T-cell (primary cell): ENCODE measurements at places on chromosomes 11 and 22.

DNA sequence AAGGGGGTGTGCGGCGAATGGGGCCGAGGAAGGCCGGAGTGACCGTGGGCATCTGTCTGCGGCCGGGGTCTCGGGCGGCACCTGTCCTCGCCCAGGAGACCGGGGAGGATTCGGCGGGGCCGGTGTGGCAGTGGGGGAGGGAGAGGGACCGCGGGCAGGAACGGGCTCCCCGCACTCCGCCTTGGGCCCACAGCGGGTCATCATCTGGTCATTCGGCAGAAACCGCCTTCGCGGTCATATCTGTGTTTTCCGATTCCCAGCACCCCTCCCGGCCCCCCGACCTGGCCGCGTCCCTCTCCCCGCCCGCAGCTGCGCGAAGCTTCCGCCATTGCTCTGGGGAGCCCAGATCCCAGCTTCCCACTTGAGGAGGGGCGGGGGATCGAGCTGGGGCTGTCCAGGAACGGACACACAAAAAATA, 824 bp upstream of the CBX6 start:
- DNase-seq, result no peak

DNA sequence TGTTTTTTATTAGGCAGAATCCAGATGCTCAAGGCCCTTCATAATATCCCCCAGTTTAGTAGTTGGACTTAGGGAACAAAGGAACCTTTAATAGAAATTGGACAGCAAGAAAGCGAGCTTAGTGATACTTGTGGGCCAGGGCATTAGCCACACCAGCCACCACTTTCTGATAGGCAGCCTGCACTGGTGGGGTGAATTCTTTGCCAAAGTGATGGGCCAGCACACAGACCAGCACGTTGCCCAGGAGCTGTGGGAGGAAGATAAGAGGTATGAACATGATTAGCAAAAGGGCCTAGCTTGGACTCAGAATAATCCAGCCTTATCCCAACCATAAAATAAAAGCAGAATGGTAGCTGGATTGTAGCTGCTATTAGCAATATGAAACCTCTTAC, 1.4 kb downstream of the HBB start:
- no peak for DNase-seq

DNA sequence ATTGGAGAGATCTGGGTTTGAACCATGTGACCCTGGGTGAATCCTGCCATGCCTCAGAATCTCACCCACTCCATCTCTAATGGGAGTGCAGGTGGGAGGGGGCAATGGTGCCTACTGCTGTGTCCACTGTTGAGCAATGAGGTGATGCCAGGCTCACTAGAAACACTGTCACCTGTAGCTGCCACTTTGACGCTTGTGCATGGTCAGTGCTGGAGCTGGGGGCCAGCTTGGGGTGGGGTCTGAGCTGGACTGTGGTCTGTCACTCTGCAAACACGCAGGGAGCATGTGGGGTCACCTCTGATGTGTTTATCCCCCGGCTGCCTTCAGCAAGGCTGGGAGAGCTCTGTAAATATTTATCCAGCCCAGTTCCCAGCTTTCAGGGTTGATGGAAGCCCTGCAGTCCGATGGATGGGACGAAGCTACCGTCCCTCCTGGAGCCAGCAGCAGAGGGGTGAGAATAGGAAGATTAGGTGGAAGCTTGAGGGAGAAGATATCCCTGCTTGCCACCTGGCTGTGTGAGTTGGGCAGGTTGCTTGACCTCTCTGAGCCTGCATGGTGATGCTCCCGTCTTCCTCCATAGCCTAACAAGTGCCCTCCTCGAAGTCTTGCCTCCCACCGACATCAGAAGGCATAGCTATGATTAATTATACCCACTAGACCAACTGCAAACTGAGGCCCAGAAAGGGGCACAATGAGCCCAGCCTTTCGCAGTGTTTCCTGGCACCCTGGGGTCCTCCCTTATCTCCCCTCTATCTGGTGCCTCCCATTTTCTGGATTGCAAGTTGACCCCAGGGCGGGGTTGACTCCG, 1.7 kb downstream of the MMP11 start:
- DNase-seq, result no peak

- no peak for DNase-seq
These were observed 21.5 kb downstream of the LRRC32 start for GRCh38 chr11:76649011-76649410.

DNA sequence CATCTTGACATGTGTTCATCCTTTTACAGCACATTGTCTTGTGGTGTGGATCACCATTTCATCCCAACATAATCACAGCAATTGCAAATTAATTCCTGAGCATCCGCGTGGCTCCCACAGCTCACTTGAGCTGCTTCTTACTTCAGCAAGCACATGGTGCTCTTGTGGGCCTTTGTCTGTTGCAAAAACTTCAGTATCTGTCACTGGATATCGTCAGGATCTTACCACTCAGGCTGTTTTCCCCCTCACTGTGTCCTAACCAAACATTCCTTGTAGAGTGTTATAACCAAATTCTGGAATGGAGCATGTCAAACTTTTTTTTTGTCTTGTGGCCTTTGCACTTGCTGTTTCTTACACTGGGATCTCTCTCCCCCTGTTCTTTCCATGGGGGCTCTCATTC, 683.1 kb upstream of the ARHGAP42 start:
- no peak for DNase-seq

DNA sequence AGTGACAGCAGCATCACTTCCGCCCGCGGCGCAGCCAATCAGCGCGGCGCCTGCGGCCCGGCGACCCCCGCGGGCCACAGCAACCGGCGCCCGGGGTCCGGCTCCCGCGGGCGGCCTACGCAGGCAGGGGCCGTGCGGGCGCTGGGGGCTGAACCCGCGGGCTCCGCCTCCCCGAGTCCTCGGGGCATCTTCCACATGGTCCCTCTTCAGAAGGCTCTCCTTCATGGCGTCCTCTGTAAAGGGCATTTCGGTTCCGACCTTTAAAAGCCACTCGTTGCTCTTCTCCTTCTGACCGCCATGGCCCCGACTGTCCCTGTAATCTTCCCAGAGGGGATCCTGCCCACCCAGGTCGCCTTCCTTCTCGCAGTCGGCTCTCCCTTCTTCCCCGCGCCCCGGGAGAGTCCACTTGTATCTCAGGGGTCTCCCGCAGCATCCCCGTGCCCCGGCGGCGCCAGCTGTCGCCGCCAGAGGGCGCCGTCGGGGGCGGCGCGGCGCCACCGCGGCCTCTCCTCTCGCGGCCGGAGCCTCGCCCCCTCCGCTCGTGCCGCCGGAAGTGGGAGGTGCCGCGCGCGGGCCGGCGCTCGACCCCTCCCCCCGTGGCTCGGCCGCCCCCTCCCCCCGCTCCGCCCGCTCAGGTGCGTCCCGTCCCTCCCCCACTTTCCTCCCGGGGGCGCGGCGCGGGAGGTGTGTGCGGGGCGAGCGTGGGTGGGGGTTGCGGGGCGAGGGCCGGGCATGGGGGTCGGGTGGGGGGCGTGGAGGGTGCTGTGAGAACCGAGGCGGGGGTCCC, at the start of gene RNF214:
Gene RNF214 (plus strand): TSS at position 580 of the 787 bp plus-strand sequence. CDS start 1,602 bp downstream, outside the sequence.
- DNase-seq, result peak; percentile 62

DNA sequence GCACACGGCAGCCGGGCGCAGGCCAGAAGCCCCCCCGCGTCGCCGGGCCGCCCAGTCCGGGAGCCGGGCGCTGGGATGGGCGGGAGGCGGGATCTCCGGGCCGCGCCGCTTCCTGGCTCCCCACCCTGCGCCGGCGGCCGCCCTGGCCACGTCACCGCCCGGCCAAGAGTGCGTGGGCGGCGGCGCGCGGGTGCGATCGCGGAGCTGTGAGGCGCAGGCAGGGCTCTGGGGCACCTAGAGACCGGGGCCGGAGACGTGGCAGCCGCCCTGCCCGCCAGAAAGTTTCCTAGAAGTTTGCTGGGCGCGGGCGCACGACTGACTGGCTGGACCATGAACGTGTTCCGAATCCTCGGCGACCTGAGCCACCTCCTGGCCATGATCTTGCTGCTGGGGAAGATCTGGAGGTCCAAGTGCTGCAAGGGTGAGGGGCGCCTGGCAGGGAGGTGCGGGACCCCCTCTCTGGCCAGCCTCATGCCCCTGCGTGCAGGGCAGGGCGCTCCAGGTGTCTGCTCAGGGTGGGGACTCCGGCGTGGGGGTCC, at the start of gene KDELR3:
Gene KDELR3 (plus strand): TSS at position 193 of the 539 bp plus-strand sequence. CDS start 138 bp downstream, at position 331.
- peak; percentile 27 for DNase-seq

DNA sequence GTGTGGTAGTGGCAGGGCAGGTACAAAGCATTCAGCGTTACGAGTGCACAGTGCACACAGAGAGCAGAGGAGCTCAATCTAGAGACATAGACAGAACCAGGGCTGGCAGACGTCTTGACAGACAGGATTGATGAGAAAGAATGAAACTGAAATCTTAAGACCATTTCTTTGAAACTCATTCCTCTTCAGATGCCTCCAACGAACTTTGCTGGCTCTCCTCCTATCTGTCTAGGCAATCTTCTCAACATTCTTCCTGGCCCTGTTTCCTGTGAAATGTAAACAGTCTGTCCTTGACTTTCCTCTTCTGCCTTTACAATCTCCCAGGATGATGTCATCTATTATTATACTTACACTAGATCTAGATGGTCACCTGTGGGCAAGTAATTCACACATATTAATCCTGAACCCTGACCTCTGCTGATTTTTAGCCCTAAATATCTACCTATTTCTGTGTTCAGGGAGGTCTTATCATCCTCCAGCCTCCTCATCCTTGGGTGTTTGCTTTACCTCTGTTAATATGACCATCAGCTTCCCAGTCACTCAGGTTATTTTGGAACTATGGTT, 119.5 kb downstream of the ENTHD1 start:
- DNase-seq, result peak; percentile 12

GRCh38 chr22:31728857-31729256, 21.1 kb downstream of the PRR14L start:
- DNase-seq, result no peak

DNA sequence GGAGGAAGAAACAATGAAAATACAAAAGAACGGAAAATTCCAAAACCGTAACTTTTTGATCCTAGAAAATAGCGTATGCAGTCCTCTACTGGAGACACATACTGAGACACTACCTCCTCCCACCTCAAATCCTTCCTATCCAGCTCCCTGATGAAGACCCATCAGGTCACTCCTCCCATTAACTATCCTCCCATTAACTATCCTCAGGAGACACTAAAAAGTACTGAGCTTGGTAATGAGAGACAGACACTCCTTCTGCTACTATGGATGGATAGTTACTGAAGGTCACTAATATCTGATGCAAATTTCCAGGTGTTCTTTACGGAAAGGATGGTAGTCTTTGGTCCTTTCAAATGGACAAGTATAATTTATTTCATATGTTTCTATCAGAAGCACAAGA, 237.5 kb upstream of the BLID start:
- DNase-seq, result no peak

- DNase-seq, result no peak
These were observed 9.1 kb upstream of the MN1 start for GRCh38 chr22:27810609-27811151.

DNA sequence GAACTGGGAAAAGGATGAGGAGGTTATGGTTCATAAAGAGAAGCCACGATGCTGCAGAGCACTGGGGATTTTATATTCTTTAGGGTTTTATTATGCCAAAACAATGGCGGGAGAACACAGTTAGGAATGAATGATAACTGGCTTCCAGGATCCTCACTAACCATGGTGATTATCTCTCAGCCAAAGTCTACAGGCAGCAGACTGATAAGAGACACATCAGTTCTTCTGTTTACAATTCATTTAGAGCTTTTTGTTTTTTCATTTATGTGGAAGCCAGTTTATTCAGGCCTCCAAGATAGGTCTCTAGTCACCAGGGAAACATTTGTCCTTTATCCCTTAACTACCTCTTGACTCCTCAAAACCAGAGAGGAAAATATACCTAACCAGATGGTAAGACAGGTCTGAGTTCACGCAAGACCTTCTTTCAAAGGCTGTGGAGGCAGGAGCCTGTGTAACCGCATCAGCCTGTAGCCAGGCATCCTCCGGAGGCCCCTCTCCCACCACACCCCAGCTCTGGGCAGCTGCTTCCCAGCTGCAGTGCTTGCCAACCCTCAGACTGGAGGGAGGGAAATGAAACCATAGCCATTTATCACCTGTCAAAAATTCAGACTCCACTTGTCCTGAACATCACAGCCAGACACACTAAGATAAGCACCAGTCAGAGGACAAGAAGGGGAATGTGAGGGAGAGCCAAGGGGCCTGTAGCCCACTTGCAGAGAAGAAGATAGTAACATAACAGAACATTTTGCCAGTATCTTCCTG, 57.2 kb upstream of the FAM181B start:
- DNase-seq, result no peak

DNA sequence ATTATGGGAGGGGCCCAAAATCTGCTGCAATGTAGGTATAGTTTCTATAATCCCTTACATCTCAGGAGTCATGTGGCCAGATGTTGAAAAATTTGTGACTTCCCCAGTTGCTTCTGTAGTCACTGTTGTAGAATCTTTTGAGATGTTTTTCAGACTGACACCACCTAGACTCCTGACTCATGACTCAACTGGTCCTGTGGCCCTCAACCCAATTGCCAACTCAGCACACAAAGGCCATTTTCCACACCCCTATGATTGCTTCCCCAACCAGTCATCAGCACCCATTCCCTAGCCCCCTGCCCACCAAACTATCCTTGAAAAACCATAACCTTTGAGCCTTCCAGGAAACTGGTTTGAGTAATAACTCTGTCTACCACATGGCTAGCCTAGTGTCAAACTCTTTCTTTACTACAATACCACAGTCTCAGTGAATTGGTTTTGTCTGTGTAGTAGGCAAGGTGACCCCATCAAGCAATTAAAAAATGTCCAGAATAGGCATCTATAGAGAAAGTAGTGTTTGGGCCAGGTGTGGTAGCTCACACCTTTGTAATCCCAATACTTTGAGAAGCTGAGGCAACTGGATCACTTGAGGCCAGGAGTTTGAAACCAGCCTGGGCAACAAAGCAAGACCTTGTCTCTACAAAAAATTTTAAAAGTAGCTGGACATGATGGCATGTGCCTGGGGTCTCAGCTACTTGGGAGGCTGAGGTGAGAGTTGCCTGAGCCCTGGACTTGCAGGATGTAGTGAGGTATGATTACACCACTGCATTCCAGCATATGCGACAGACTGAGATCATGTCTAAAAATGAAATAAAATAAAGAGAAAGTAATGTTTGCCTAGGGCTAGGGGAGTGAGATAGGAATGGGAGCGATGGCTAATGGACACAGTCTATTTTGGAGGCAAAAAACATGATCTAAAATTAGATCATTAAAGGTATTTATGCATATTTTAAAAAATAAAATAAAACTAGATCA, 24.1 kb upstream of the FEZ1 start:
- DNase-seq, result no peak
